ENCODE measurements at places on chromosomes 7 and 10. TPM values are rescaled to one million over a fixed set of nuclear protein-coding genes. Genes with fewer than 3 reads are reported as not detected.

DNA sequence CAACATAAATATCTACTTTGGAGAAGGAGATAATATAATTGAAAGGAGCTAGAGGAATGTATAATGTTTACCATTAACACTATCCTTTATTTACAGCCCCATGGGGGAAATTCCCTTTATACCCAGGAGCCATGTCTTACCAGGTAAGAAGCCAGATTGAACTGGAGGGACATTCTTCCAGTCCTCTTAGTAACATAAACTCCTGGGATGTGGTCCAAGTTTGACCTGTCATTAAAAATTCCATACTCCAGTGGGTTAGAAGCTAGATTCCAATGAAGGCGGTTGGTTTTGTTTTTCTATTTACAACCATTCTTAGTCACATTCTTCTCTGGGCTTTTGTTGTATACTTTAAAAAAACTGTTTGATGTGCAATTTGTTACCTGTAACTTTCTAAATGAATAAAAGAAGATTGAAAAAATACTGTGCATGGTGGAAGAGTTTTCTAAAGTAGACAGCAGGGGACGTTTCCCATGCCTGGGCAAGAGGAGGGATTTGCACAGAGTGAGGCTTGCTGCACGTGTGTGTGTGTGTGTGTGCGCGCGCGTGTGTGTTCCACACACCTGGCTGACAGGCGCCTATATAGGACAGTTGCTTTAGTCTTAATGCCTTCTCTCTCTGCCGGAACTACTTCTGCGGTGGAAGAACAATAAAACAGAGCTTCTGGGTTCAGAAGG lies 2.0 kb downstream of the PLCE1 start:
- peak; percentile 64 for DNase-seq

- peak; percentile 98 for DNase-seq
Measured at GRCh38 chr10:4671451-4672145, 154.4 kb upstream of the AKR1E2 start.

DNA sequence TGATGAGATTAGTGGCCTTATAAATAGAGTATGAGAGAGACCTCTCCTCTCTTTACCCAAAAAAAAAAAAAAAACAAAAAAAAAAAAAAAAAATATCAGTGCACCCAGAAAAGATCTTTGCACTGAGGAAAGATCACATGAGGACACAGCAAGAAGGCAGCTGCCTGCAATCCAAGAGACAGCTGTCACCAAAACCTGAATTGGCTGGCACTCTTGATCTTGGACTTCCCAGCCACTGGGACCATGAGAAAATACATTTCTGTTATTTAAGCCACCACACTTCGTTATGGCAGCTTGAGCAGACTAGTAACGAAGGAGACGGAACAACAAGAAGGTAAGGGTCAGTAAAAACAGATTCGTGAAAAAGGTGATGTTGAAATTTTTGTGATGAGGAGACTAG lies 47.0 kb downstream of the TMEM106B start:
- DNase-seq, result no peak

DNA sequence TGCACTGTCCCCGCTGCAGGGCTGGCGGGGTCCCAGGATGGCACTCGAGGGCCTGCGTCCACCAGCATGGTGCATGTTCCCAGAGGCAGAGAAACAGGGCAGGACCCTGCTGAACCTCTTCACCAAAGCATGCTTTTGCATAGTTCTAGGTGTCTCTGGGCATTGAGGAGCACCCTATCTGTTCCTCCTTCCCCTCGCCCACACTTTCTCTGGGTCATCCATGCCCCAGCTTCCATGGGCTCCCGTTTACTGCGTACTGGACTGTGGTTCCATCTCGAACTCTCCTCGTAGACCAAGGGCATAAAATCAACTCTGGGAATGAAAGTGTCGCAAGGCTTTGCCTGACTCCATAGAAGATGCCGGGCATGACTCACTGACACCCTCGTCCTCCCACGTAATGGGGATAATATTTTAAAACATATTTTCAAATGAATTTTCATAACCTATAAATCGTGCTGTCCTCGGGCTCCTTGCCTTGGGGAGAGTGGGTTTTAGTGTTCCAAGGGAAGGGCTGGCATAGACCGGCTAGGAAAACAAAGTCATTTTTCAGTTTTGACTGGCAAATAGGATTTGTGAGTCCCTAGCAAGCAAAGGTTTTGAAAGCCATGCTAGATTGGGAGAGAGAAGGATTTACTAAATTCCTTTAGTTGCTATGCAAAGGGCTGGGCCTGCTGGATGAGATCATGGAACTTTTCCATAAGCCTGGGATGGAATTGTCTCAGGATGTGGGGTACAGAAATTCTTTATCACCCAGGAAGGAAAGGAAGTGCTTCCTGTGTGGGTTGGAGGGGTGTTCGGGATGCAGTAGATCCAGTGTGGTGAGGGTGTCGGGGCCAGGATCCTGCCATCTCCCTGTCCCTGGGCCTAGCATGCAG lies 498.7 kb upstream of the MKI67 start:
- DNase-seq, result no peak

DNA sequence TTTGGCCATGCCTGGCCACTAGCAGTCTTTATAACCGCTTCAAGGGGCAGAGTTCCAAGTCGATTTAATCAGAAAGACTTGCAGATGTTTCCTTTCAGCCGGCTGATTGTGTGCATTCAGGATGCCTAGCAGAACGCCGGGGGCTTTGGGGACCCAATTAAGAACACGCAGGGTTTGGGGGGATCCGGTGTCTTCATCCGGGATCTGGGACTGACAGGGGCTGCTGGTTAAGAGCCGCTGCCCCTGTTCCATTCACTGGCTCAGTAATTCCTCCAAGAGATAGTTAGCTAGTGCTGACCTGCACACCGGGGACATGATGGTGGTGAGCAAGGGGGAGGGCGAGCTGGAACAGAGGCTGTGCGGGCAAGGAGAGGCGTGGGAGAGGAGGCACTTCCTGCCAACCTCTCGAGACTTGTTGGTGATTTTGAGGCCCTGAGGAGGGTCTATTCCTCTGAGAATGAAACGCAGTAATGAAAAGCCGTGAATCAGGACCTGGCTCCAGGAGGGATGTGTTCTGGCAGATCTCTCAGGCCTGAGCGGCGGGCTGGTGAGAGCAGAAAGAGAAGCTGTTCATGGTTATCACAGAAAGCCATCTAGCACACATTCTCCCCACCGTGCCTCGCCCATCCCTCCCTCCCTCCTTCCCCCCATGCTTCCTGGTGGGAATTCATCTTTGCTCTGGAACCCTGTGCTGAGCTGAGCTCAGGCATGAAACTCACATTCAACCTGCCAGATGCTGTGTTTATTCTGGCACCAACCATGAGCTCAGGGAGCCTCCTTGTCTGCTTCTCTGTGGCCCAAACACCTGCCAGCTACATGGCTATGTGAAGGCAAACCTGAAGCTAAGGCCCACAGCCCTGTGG lies 152.0 kb downstream of the CCDC3 start:
- peak; percentile 61 for DNase-seq

Gene EVX1
- not detected for total RNA-seq

Gene COMMD3
- 26.7 TPM for total RNA-seq
